ENCODE measurements at places on chromosomes 3 and 15.

DNA sequence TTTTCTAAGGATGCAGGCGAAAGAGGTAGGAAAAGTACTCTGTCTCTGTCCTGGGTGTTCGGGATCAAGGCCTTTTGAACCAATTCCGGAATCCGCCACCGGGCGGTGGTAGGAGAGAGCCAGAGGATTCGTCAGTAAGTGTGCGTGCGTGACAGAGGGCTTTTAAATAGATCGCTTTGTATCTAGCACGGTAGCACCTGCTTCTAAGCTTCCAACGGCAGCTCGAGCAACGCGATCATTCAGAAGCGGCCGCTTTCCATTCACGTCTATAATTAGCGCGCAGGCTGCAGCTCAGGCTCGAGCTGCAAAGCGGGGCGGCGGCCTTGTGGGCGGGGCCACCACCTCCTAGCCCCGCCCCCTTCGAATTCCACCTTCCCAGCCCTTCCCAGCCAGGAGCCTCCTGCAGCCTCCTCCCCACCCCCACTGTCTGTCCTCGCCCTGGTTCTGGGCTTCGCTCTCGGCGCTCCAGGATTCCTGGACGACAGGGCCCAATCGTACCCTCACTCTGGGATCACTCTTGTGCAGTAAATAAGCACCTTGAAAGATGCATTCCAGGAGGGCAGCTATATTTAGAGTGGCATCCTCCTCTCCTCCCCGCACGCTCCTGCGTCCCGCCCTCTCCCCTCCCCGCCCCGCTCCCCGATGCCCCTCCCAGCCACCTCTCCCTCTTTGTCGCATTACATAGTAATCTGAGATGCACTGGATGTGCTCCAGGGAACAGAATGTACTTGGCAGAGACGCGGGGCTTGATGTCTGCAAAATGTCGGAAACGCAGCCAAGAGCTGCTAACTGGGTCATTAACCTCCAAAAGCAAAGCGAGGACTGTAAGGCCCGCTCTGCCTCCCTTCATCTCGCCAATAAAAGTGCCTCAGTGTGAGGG lies 224.1 kb upstream of the TPRG1 start:
- H3K27ac ChIP-seq, result no peak overlapping the region
- H3K4me1 ChIP-seq, result peaks cover 39% of the 10 kb centered on the region
- H3K27me3 ChIP-seq, result peaks cover 18% of the 10 kb centered on the region

- no peak overlapping the region for H3K4me3 ChIP-seq
- no peak overlapping the region for H3K27ac ChIP-seq
- DNase-seq, result no peak
These were observed 47.0 kb upstream of the TFG start for GRCh38 chr3:100662113-100662823.

DNA sequence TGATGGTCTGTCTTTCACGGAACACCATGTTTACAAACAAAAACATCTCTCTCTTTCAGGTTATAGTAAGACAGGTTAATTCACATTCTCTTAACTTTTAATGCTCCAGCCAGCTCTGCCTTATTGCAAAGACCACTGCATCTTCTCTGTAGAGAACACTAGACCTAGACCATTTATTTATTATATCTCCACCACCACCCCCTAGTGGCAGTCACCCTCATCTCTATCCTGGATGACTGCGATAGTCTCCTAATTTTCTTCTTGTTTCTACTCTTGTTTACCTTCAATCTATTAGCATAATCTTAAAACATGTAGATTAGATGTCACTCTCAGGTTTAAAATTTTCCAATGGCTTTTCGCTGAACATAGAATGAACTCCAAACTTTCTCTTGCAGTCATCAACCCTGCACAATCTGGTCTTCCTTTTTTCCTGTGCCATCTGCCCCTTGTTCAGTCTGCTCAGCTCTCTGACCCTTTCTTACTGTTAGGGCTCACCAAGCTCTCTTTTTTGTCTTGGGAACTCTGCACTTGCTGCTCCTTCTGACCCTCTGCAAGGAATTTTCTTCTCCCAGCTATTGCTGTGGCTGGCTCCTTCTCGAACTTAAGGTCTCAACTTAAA lies 155.6 kb downstream of the SQOR start:
- no peaks in the 10 kb centered on the region for H3K4me1 ChIP-seq
- H3K27me3 ChIP-seq, result peaks cover 2% of the 10 kb centered on the region
- H3K27ac ChIP-seq, result no peak overlapping the region

- DNase-seq, result no peak
- H3K27ac ChIP-seq, result no peak overlapping the region
- peaks cover 11% of the 10 kb centered on the region for H3K27me3 ChIP-seq
- H3K36me3 ChIP-seq, result no peaks in the 10 kb centered on the region
These were observed 54.0 kb downstream of the KCNH8 start for GRCh38 chr3:19202303-19202702.

- DNase-seq, result no peak
- H3K27ac ChIP-seq, result no peak overlapping the region
- peaks cover 18% of the 10 kb centered on the region for H3K4me1 ChIP-seq
- no peaks in the 10 kb centered on the region for H3K36me3 ChIP-seq
These were observed 42.9 kb downstream of the MYO1E start for GRCh38 chr15:59329570-59330350.

DNA sequence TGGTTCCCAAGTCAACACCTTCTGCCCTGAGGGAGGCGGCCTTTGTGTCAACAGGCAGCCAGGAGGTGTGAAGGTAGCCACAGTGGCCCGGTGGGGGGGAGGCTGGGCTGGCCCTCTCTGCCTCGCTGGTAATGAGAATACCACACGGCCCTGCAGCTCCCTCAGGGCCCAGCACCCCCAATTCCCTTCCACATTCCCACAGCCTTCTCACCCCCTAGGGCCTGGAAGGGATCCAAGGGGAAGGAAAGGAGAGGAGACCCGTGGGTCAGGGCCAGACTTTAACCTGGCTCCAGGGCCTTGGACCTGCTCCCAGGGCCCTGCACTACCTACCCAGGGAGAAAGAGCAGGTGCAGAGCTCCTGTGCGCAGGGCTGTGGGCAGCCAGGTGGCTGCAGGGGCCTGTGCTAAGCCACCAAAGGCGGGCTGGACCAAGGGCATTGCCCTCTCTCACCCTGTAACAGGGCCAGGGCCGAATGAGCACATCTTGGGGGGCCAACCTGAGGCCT lies 8.7 kb upstream of the MESP2 start:
- H3K27ac ChIP-seq, result no peak overlapping the region
- no peaks in the 10 kb centered on the region for H3K4me1 ChIP-seq
- no peaks in the 10 kb centered on the region for H3K36me3 ChIP-seq
- no peak for DNase-seq

- peaks cover 32% of the 10 kb centered on the region for H3K27me3 ChIP-seq
- peaks cover 1% of the 10 kb centered on the region for H3K4me1 ChIP-seq
- DNase-seq, result no peak
- H3K27ac ChIP-seq, result no peak overlapping the region
- H3K36me3 ChIP-seq, result no peaks in the 10 kb centered on the region
These were observed 33.8 kb upstream of the BBX start for GRCh38 chr3:107488942-107489341.

- no peak overlapping the region for H3K27ac ChIP-seq
- no peaks in the 10 kb centered on the region for H3K36me3 ChIP-seq
- no peaks in the 10 kb centered on the region for H3K4me1 ChIP-seq
- H3K27me3 ChIP-seq, result no peaks in the 10 kb centered on the region
These were observed 305.6 kb downstream of the ZBTB20 start for GRCh38 chr3:114841515-114841914.

DNA sequence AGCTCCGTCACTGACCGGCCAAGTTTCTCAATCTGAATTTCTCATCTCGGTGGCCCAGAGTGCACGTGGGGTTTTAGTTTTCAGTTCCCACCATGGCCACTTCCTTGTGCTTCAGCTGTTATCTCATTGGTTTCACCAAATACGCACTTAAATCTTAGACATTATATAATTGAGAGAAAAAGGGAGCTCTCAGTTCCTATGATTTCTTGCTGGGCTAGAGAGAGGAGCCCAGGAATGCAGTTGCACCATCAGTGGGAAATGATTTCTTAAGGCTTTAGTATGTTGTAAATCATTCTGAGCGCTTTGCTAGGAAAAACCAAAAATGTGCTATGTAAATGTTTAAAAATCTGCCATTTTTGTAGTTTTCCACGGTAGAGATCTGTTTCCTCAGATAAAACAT lies 53.2 kb downstream of the OXNAD1 start:
- peaks cover 88% of the 10 kb centered on the region for H3K36me3 ChIP-seq
- H3K4me3 ChIP-seq, result no peak overlapping the region
- DNase-seq, result no peak
- no peaks in the 10 kb centered on the region for H3K27me3 ChIP-seq
- H3K4me1 ChIP-seq, result peaks cover 57% of the 10 kb centered on the region
- no peak overlapping the region for H3K27ac ChIP-seq

- DNase-seq, result no peak
- peaks cover 35% of the 10 kb centered on the region for H3K27me3 ChIP-seq
- H3K4me1 ChIP-seq, result no peaks in the 10 kb centered on the region
- no peaks in the 10 kb centered on the region for H3K36me3 ChIP-seq
These were observed 12.6 kb upstream of the SPINK8 start for GRCh38 chr3:48345946-48346572.

- no peaks in the 10 kb centered on the region for H3K27me3 ChIP-seq
- no peak for DNase-seq
- no peaks in the 10 kb centered on the region for H3K36me3 ChIP-seq
- no peaks in the 10 kb centered on the region for H3K4me1 ChIP-seq
- H3K27ac ChIP-seq, result no peak overlapping the region
These were observed 118.3 kb upstream of the ATP2B2 start for GRCh38 chr3:10623578-10624275.

DNA sequence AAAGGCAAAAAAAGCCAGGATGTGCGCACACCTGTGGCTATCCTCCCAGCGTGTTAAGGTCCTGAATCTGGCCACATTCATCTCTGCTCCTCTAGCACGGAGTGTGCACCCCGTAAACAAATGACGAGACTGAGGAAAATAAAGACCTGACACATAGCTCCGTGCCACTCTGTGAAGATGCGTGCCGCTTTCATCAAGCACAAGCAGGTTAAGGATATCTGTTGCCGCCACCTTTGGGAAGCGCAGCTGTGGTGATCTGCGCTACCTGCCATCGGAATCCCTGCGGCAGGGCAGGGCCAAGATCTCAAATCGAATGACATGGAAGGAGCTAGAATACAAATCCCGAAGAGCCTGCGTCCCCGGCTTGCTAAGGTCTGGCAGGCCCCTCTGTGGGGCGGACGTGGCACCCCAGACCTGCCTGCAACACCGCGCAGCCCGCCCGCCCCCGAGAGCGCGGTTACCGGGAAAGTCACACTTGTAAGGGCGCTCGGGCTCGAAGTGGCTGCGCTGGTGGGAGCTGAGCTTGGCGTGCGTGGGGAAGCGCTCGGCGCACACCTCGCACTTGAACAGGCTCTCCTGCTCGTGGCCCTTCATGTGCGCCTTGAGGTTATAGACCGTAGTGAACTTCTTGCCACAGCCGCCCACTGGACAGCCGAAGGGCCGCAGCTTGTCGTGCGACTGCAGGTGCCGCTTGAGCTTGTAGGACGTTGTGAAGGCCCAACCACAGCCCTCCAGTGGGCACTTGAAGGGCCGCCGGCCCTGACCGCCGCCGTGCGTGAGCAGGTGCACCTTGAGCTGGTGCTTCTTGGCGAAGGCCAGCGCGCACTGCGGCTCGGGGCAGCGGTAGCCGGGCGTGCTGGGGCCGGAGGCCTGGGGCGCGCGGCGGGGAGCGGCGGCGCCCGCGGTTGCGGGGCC lies 936 bp downstream of the ZXDC start:
- peaks cover 42% of the 10 kb centered on the region for H3K36me3 ChIP-seq
- H3K4me1 ChIP-seq, result peaks cover 28% of the 10 kb centered on the region
- peak overlapping the region; percentile 94 for H3K4me3 ChIP-seq
- peak overlapping the region; percentile 92 for H3K27ac ChIP-seq

- H3K36me3 ChIP-seq, result peaks cover 6% of the 10 kb centered on the region
- no peak overlapping the region for H3K27ac ChIP-seq
These were observed 220.3 kb upstream of the STT3B start for GRCh38 chr3:31312400-31312799.

GRCh38 chr15:83890587-83890986 lies 236.7 kb downstream of the ADAMTSL3 start:
- peaks cover 26% of the 10 kb centered on the region for H3K27me3 ChIP-seq
- peaks cover 14% of the 10 kb centered on the region for H3K4me1 ChIP-seq
- no peak overlapping the region for H3K27ac ChIP-seq

DNA sequence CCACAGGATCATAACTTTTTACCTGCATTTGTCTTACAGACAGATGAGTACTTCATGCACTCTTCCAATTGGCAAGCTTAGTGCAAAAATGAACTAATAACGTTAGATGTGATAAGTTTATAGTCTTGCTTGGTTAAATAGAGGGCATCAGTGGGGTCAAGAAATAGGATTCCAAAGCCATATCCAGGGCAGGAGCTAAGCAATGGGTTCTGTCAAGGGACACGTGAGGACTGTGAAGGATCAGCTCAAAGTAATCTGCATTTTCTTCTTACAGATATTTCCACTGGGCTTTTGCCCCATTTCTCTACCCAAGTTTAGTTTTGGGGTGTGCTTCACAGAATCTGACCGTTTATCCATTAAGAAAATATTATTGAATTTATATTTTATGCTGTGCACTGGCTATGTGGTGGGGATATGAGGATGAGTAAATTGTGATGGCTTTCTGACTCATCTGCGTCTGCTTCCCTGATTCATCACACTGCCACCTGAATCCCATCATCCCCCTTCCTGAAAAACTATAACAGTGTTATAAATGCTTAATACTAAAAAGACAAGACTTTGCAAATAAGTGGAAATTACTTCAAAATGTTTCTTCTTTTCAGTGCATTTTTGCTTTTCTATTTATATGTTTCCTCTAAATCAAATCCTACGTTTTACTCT lies 17.5 kb downstream of the PPP2R3A start:
- DNase-seq, result no peak
- no peak overlapping the region for H3K4me3 ChIP-seq
- H3K27ac ChIP-seq, result no peak overlapping the region
- no peaks in the 10 kb centered on the region for H3K36me3 ChIP-seq
- H3K27me3 ChIP-seq, result peaks cover 1% of the 10 kb centered on the region
- H3K4me1 ChIP-seq, result no peaks in the 10 kb centered on the region

DNA sequence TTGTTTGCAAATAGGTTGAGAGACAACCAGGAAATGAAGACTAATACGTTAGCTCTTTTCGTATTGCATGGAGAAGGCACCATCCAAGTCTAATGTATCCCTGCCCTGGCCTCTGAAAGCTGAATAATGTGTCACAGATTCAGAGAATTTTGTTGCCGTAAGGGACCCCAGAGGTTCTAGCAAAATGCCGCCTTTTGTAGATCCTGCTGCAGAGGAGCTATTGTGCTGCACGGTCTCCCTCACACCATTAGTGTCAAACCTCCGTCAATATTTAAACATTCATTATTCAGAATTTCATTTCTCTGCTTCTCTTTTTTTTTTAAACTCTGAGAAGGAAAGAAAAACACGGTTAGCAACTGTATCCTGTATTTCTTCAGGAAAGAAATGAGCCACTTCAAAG lies 238.7 kb downstream of the EPHB1 start:
- H3K27ac ChIP-seq, result no peak overlapping the region
- no peaks in the 10 kb centered on the region for H3K4me1 ChIP-seq
- no peak for DNase-seq
- no peaks in the 10 kb centered on the region for H3K36me3 ChIP-seq
- H3K4me3 ChIP-seq, result no peak overlapping the region

Measured in activated T-helper 2 cell treated with anti-CD3 and anti-CD28 coated beads, Interferon-gamma antibody, Interleukin-2, Interleukin-4, amounts not matched to agents 10 μg/mL and 5 μg/mL and 100 μg/mL, durations not matched to agents 14 hours and 24 hours and 36 hours (primary cell).